ENCODE measurements at places on chromosomes 4 and X.

GRCh38 chrX:21412883-21413282 lies 38.7 kb downstream of the CNKSR2 start:
- no peak for DNase-seq

DNA sequence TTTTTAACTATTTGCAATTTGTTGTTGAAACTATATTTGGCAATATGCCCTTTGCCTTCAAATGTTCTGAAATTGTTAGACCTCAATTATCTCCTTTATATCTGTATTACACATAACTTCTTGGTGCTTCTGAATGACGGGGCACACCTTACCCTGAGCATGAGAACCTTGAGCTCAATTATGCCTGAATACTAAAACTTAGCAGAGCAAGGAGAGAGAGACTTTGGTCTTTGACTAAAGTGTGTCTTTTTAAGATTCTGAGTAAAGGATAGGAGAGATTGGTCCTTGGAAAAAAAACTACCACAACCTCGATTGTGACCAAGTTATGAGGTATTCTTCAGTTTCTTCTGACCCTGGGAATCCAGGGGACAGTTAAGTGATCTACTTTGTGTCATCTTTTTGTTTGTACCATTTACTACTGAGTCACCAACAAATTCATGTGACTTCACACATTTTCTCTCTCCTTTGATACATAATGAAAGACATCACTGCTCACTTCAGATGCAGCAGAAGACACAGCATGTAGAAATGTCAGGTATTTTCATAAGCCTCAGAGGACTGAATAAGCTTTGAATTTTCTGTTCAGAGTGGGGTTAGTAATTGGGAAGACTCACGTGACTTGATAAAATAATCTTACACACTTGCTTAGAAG lies 51.4 kb downstream of the PTTG2 start:
- no peak for DNase-seq

DNA sequence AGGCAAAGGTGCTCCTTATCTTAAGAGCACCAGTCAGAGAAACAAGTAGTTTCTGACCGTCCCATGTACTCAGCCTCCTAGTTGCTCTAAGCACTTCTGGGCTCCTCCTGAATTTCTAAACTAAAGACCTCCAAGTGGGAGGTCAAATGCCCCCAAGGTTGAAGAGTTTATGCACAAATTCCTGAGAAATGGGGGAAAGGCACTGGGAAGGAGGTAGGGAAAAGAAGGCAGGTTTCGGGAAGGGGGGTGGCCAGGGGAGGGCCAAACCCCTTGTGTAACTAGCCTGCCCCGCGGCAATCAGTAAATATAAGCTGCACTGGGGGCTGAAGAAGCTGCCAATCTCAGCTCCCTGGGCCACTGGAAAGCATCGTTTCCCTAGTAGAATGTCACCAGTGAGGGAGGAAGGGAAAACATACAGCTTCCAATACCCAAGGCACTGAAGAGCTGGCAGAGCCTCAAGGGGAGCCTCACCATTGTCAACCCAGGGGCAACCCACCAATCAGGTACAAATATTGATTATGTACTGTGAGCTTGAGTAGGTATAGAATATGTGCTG lies 3.4 kb downstream of the FOXO4 start:
- DNase-seq, result no peak

GRCh38 chrX:16067886-16068515 lies 55.4 kb upstream of the GRPR start:
- DNase-seq, result no peak

DNA sequence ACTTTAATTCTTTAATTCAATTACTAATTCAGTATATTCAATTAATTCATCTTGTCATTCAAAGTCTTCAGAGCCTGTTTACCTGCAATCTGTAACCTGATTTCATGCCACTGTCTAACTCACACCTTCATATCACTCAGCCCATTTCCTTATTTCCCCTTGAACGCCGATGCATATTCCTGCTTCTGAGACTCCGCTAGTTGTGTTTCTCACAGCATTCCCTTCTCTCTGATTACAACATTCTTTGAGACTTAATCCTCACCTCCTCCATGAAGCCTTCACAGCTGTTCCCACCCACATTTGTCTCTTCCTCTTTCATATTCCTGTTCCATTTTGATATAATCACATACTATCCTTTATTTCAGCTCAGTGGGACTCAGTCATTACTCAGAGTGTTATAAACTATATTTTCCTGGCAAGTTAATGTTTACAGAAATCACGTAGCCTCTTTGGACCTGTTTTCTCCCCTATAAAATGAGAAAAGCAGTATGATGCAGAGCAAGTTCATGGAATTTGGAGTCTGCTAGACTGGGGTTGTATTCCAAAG lies 69.0 kb downstream of the MAP9 start:
- DNase-seq, result no peak

GRCh38 chr4:70426789-70427188 lies 29.0 kb downstream of the OPRPN start:
- no peak for DNase-seq

Data from eye (tissue), 1 donor.